Muscle of back (tissue), 13 donors: ENCODE measurements at places on chromosomes 13 and 19.

DNA sequence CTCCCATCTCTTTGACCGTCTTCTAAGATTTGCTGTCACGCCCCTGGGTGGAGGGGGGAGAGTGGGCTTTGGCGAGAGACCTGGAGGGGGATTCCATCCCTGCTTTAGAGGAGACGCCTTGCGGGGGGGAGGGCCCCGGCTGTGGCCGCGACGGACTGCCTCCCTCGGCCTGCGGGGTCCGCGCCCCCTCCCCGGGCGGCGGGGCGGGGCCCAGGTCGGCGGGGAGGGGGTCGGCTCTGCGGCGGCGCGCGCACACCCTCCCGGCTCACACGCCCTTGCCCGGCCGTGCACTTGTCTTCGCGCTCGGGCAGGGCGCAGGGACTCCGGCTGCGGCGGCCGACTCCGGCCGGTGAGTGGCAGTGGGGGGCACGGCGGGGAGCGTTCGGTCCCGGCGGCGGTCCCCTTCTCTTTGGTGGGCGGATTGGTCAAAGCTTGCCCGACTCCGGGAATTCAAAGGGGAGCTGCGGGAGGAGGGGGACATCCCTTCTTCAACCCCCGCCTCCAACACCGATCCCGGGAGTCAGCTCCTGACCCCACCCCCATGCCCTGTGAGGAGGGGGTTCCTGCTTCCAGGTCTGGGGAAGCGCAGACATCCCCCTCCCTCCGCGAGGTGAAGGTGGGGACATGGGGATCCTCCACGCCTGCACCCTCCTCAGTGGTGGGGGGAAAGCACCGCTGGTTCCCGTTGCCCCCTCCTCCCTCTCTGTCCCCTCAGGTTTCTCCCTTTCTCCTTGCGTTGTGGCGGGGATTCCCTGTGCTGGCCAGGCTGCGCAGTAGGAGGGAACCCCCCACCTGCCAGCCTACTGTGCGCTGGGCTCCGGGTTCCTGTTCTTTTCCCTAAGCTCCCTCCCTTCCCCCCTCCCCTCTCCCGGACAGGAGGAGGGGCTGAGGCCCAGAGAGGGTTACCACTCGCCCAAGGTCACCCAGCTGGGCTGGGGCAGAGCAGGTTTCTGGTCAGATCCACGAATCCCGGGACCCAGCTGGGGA lies 14.6 kb upstream of the KCNN1 start:
- no peak for DNase-seq

DNA sequence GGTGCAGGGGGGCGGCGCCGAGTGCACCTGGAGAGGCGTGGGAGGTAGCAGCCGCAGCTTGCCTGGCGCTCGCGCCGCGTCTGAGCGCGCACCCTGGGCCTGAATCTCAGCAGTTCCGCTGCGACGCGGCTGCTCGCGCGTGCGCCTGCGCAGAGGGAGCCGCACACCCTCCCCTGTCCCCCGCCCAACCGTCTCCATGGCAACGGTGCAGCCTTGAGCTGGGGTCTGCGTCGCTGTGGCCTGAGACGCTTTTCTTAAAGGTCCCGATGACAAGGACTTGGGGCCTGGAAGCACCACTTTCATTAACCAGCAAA lies at the start of gene PNMA8B:
TSS of gene PNMA8B (minus strand) at position 82 of the 314 bp plus-strand sequence. CDS start 402 bp downstream, outside the sequence.
- DNase-seq, result peak; percentile 90

- DNase-seq, result no peak
Observed at GRCh38 chr13:114095486-114095885, 36.9 kb downstream of the RASA3 start.

DNA sequence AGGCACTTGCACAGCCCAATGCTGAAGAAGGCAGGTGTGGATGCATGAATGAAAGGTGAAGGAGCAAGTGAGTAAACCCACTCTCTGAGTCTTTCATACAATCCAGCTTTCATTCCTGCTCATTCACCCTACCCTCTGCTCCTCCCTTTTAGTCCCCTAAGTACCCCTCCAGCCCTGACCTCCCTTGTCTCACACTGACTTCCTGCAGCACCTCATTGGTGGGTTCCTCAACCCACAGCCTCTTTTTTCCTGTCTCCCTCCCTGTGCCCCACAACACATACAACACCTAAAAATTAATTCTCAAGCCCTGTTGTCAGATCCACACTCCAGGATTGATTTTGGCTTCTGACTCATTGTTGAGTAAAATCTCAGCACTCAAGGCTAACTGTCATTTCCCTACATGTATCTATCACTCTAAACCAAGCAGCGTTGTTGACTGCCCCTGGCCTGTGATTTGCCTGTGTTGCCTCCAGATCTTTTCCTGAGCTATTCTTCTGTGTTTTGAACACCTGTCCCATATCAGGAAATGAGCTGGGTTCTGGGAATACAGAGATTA lies 177.3 kb upstream of the SERP2 start:
- no peak for DNase-seq

- no peak for DNase-seq
Observed at GRCh38 chr13:47519626-47520025, 481.4 kb downstream of the SUCLA2 start.

DNA sequence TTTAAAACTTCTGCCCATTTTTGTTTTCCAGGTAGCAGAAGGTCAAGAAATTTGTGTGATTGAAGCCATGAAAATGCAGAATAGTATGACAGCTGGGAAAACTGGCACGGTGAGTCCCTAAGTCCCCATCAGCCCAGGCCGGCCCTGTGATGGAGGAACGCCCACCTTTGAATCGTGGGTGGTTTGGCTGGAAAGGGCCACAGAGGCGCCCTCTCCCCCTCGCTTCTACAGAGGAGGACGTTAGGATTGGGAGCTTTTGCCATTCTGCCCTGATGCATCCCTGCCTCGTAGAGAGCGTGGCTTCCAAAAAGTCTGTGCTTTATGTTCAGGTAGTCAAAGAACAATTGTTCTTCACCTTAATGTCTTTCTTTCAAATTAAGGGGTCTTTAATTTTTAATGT lies 60.9 kb downstream of the GGACT start:
- no peak for DNase-seq
